Stimulated activated CD8-positive, alpha-beta memory T cell treated with anti-CD3 and anti-CD28 coated beads, Interleukin-4, amount 100 ng/mL, for 48 hours (primary cell): ENCODE measurements at places on chromosomes 12 and 14.

DNA sequence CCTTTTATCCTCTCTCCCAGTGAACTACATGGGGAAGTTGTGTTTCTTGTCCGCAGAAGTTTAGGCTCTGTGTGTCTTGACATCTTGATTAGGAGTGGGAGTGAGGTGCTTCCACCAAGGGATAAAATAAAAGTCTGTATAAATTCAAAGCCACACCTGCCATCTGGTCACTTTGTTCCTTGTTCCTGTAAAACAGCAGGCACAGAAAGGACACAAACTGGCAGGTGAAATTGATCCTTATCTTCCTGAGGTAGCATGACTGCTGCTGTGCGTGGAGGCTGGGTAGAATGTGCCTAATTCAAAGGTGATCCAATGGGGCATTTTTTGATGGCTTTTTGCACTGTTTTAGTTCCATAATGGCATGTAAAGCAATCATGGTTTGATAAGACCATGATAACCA is 104.3 kb upstream of the KITLG start:
- no peak for DNase-seq

DNA sequence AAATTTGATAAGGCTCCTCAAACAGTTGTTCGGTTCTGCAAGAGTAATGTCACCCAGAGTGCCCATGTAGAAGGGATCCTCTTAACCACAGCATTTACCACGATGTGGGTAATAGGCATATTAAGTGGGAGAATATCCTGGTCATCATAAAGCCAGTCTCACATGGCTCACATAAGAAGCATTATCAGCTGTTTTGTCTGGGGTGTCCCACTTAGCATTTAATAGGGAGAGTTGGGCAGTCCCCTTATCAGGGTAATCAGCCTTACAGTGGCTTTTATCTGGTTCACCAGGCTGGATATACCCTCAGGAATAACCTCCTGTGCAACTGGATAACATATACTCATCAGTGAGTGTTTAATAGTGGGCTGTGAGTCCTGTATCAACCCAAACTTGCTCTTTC is 12.9 kb upstream of the TMEM263 start:
- no peak for DNase-seq

- no peak for DNase-seq
Observed at GRCh38 chr14:47539031-47539461, 136.4 kb downstream of the MDGA2 start.

- DNase-seq = peak; percentile 65
Observed at GRCh38 chr12:89525305-89525823, 483 bp downstream of the POC1B start.

GRCh38 chr12:55017416-55017925 is 2.3 kb upstream of the NEUROD4 start:
- DNase-seq = no peak

DNA sequence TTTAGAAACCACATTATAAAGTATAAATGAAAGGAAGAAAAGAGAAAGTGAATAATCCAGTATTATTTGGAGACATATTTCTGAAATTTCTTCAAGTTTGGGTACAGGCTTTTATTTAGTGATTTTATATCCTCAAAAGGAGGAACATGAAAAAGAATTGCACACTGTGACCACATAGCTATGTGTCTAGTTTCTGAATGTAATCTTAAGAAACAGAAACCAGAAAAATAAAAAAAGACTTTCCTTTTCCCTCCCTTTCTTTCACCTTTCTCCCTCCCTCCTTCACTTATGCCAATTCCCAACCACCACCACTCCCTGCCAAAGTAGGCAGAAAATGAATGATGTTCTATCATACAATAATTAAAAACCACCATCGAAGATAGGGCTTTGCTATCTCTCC is 189.6 kb downstream of the PRKD1 start:
- DNase-seq = no peak

DNA sequence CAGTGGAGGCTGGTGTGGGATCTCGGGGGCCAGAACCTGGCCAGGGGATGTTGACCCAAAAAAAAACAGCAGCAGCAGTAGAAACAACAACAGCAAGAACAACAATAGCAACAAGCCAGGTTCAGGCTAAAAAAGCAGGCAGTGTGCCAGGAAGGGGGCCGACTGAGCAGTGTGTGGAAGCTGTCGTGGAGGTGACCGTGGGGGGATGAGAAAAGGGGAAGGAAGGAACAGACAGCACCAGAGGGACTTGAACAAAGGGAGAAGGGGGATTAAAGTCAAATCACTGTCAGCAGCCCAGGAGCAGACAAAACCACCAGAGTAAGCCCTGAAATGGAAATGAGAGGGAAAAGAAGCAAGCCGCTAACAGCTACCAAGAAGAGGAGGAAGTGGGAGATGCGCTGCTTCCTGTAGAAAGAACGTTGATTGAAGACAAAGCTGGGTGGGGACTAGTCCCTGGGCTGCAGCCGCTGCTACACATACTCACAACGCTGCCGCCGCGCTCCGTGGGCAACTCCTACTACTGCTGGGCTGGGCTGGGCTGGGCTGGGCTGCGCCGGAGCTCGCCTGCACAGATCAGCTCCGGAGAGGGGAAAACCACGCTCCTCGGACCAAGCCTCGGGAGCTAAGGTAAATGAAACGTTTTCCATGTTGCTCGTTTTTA is at the start of gene GNG2:
GNG2 (plus strand) TSS at position 449 of the 661 bp plus-strand sequence. CDS start 90,067 bp downstream, outside the sequence.
- DNase-seq = peak; percentile 82

- DNase-seq = no peak
Observed at GRCh38 chr14:77238996-77239395, 32.0 kb downstream of the NGB start.

DNA sequence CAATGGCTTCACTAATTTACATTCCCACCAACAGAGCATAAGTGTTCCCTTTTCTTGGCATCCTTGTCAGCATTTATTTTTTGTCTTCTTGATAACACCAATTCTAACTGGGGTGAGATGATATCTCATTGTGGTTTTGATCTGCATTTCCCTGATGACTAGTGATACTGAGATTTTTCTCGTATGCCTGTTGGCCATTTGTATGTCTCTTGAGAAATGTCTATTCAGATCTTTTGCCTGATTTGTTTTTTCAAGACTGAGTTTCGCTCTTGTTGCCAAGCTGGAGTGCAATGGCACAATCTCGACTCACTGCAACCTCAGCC is 4.7 kb upstream of the PLD4 start:
- DNase-seq = no peak

DNA sequence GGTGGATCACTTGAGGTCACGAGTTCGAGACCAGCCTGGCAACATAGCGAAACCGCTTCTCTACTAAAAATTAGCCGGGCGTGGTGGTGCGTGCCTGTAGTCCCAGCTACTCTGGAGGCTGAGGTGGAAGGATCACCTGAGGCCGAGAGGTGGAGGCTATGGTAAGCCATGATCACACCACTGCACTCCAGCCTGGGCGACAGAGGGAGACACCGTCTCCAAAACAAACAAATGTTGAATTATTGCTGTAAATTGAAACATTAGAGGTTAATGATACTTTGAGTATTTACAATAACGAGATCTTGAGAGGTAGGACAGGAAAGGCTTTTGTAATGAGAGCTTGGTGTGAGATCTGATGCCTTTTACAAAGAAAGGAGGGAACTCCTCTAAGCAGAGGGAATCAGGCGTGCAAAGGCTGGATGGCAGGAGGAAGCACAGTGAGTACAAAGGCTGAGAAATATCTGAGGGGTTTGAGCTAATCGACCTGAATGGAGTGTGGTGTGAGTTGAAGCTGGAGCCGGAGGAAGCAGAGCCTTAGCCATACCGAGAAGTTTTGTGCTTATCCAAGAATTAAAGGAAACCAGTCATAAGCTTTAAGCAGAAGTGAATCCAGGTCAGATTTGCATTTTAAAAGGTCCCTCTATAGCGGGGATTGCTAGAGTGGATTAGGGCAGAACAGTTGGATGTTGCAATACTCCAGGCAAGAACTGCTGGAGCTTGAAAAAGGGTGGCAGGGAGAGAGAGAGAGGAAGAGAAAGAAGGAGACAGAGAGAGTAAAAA is 1.1 kb downstream of the RHNO1 start:
- DNase-seq = no peak

- DNase-seq = no peak
Observed at GRCh38 chr12:116982791-116983411, 72.2 kb downstream of the FBXW8 start.

- no peak for DNase-seq
Observed at GRCh38 chr12:115962216-115962615, 315.3 kb downstream of the MED13L start.

DNA sequence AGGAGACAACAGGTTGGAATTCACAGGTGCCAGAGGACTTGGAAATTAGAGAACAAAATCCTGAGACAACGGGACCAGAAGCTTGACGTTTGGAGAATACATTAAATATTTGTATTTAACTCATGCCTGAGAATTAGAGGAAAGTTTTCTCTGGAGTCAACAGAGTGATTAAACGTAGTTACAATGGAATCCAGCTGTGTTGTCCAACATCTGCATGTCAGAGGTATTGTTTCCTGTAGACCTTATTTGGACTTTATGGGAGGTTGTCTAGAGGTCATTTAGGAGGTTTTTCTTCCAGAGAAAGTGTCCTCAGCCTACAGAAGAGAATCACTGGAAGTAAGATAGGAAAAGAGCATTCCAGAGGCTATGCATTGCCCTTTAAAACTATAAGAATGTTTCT is 45.1 kb upstream of the RERGL start:
- no peak for DNase-seq

GRCh38 chr12:89084751-89085150 is 267.6 kb downstream of the DUSP6 start:
- DNase-seq = no peak

- DNase-seq = no peak
Observed at GRCh38 chr12:75317784-75318183, 12.3 kb downstream of the CAPS2 start.

- no peak for DNase-seq
Observed at GRCh38 chr14:68576031-68576430, 216.8 kb downstream of the ZFP36L1 start.

GRCh38 chr12:16789204-16789790 is 183.3 kb upstream of the LMO3 start:
- no peak for DNase-seq

DNA sequence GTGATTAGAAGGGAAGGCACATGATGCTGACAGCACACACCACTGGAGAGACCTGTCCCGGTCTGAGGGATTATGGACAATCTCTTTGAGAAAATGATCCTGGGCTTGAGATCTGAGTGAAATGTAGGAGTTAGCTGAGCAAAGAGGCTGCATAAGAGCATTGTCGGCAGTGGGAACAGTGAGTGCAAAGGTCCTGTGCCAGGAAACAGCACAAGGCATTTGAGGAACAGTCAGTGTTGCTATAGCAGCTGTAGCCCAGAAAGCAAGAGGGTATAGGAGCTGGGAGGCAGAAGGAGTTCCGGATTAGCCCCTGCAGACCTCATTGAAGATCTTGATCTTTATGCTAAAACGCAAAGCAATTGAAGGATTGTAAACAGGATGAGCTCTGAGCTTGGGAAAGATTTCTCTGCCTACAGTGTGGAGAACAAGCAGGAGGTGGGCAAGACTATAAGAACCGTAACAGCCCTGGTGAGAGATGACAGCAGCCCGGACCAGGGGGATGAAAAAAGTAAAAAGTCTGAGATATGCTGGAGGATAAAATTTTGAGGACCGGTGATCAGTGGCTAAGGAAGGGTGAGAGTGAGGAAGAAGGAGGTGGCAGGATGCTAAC is 28.5 kb downstream of the CFL2 start:
- DNase-seq = no peak

- DNase-seq = no peak
Observed at GRCh38 chr12:88437226-88437625, 143.0 kb downstream of the KITLG start.

DNA sequence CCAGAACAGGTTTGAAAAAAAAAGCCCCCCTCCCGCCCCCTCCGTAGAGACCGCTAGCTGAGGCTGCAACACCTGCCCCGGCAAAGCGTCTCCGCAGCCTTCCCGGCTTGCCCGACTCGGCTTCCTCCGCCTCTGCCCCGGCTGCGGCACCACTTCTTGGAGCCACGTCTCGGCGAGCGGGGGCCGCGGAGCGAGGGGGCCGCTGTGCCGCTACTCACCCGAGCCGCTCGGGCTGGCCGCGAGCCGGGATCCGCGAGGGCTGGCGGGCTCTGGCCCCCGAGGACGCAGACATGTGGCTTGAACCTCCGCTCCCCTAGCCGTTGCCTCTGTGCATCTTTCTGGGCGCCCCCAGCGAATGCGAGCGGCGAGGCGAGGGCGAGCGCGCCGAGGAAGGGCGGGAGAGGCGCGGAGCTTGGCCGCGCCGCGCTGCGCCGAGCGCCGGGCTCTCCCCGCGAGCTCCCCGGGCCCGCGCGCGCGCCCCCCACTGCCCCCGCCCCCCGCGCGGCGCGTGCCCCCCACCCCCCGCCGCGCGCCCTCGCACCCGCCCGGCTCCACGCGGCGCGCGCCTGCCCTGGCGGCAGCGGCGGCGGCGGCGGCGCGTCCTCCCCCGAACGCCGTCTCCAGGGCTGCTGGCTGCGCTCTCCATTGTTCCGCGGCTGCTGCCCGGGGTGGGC is 249.5 kb downstream of the APAF1 start:
- no peak for DNase-seq

DNA sequence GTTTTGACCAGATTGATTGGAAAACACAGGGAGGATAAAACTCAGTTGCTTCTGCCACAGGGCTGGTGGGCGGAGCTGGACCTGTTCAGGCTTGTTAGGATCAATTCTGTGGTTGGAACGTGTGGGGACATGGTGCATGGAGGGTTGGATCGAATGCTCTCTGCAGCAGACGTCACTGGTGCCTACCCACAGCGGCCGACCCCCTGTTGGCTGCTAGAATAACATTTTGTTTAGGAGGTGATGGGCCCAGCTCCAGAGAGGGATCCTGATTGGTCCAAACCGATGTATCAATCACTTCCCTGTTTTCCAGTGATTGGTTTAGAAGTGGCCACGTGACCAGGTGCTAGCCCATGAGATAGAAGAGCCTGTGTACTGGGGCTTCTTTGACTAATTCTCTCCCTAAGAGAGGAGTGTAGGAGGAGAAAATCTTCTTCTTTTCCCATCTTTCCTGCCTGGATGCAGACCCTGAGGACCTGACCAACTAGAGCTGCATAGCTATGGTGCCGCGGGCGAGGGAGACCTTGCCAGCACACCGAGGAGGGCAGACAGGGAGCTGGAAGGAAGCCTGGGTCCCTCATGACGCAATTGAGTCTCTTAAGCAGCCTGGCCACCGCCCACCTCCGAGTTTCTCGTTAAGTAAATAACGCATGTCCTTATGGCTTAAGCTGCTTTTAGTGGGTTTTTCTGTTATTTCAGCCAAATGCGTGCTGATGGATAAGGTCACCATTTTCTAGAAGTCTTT is 163.5 kb downstream of the AACS start:
- no peak for DNase-seq

- no peak for DNase-seq
Observed at GRCh38 chr12:121892673-121893561, 4.3 kb downstream of the PSMD9 start.

DNA sequence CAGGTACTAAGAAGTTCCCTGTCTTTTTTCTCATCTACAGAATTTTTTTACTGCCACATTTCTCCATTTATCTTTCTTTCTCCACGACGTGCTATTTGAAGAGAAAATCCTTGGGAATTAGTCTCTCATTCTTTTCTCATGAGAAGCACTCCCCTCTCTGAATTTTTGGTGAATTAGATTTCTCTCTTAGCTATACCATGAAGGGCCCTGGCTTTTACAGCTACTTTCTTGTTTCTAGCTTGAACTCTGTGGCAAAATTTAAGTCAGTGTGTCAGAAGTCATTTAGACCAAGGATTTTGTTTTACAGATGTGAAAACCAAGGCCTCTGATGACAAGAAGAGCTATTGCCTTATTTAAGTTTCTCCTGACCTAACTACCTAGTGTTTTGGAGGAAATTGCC is 213.1 kb downstream of the AEBP2 start:
- DNase-seq = no peak
